ENCODE measurements at places on chromosomes 5 and 9.

- no peak for DNase-seq
These were observed 34.1 kb downstream of the FABP6 start for GRCh38 chr5:160263326-160263855.

DNA sequence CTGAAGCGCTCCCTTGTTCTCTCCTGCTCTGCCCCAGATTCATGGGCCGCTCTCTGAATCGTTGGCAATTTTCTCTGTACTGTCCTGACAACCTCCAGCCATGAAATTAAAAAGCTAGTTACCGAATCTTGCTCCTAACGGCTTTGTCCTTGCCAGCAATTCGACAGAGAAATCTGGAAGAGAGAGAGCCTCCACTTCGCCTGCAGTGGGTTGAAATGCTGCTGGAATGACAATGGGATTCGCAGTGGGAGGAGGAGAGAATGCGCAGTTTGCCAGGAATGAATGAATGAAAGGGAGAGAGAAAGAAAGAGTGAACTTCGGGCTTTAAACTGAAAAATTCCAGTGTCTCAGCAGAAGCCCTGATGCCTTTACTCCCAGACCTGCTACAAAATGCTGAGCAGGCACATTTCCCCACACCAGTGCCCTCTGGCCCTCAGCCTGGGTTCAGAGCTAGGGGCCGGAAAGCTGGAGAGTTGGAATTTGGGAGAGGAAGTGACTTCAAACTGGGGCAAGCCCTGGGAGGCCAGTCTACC is 11.5 kb upstream of the BOD1 start:
- no peak for DNase-seq

DNA sequence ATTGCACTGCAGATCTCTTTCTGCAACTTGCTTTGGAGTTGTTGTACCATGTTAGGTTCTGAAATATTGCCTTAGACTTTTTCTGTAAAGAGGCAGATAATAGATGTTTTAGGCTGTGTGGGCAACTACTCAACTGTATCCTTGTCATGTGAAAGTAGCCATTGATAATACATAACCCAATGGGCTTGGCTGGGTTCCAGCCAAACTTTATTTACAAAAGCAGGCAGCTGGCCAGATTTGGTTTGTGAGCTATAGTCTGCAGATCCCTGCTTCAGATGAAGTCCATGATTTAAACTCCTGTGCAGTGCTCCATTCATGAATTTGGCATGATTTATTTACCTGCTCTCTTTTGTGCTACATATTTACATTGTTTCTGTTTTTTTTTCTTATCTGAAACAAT is 300.4 kb downstream of the IRX2 start:
- DNase-seq = no peak

DNA sequence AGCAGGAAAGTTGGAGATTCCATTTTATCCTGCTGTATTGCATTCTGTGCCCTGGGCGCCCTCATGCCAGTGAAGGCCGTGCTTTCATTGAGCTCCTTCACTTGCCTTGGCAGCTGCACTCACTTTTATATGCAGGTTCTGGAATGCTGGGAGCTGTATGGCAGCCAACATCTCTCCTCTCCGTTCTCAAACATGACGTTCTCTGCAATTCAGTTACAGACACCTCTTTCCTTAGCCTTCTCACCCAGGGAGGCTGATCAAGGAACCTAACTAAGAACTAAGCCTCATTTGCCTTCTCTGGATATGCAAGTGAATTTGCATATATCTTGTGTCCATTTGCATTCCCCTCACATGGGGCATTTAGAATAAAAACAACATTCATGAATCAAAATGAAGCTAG is 29.4 kb upstream of the PURA start:
- no peak for DNase-seq

- DNase-seq = no peak
These were observed 380.9 kb downstream of the RAB3C start for GRCh38 chr5:58963821-58964220.

DNA sequence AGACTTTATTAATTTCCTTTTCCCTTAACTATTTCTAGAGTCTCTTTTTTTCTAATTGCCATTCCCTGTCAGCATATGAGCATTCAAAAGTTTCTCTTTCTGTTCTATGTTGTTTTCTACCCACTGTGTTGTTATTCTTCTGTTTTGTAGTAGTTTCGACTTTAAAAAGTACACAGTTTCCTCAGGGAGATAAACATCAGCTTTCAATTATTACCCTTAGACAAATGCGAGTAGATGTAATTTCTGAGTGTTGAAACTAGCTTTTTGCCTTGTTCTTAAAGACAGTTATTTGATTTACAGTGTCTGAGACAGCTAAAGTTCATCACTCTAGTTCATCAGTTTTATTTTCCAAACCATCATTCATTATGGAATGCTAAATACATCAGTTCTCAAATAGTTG is 19.5 kb downstream of the MTREX start:
- no peak for DNase-seq

DNA sequence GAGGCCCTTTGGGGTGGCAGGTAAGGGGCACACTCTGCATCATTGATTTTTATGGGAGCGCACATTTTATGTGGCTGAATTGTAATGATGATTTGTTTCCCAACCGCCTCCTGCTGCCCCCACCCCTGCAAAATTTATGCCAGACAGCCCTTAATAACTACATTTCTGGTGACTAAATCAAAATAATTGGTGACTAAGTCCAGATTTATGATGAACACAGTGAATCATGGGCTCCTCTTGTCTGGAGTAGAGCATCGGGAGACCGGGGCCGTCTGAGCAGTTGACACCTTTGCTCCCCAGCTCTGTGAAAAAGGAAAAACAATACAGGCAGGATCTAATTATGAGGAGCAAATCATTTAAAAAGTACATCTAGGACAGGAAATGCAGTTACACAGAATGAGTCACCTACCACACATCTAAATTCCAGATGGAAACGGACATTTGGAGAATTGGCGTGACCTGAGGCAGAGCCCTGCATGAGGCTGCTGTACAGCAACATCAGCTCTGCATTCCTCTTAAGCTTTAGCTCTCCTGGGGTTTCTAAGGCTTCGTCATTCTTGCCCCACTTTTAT is 58.9 kb downstream of the DOCK2 start:
- DNase-seq = no peak

GRCh38 chr5:77065256-77065655 is 21.8 kb downstream of the ZBED3 start:
- DNase-seq = no peak

DNA sequence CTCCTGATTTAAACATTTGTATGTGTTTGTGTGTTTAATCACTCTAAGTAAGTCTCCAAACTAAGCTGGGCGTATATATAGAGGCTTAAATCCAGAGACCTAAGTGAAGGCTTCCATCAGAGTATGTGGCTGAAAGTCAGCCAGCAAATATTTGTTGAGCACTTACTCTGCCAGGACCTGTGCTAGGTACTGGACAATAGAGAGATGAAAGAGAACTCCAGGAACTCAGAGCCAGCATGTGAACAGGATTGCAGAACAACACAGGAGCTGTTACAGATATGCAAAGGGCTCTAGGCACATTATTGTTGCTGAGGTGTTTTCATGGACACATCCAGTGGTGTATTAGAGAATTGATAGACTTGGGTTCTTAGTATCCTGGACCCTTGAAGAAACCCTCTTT is 4.7 kb upstream of the BNIP1 start:
- no peak for DNase-seq

GRCh38 chr9:4243877-4244812 is 55.7 kb downstream of the GLIS3 start:
- DNase-seq = no peak

GRCh38 chr5:65014769-65015168 is 246.0 kb downstream of the CWC27 start:
- DNase-seq = no peak

GRCh38 chr5:40988746-40989510 is 79.6 kb downstream of the C7 start:
- DNase-seq = no peak

- no peak for DNase-seq
These were observed 536.1 kb downstream of the ZNF608 start for GRCh38 chr5:124210111-124210910.

GRCh38 chr5:102796498-102796897 is 41.4 kb downstream of the PAM start:
- no peak for DNase-seq
